Activated gamma-delta T cell (primary cell): ENCODE measurements at places on chromosomes 7 and 10.

DNA sequence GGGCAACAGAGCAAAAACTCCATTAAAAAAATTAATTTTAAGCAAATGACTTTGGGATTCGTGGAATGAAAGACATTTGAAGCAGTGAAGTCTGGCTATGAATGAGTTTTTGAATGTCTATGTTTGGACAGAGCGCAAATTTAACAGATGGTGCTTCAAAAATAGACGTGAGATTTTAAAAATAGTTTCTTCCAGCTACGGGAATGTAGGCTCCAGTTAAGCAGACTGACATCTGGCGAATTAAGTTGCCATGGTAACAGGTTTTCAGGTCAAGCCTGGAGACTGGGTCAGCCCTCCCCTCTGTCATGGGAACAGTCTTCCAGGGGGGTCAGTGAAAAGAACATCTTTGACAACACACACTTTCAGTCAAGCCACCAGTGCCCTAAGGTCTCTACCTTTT lies 62.0 kb downstream of the MYOF start:
- DNase-seq, result no peak

- DNase-seq, result no peak
Observed at GRCh38 chr10:31866118-31866670, 62.4 kb downstream of the ARHGAP12 start.

- DNase-seq, result no peak
Observed at GRCh38 chr10:74032900-74033655, 35.2 kb downstream of the VCL start.

DNA sequence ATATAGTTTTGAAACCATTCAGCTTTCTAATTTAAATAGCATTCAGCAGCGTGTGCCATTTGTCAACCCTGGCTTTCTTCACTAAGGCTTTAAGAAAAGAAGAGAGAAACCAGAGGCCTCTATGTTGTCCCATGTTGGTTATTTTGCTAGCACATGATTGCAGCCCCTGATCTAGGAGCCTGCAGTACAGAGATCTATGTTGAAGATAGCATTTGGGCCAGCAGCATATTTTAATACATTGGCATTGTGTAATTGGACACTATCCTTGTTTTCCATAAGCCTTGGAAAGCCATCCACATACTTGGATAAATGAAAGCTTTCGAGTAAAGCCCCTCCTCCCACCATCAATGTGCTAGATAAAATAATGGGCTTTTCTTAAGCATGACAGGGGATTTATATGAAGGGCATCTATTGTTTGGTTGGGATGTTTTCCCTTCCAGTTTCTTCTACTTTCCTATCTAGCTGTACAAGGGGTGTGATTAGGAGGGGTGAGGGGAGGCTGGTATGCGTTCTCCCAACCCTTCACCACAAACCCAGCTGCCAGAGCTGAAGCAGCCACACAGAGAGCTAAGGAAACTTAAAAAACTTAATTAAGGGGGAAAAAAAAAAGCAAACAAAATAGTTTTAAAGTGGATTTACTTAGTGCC lies 23.1 kb upstream of the SDHAF3 start:
- no peak for DNase-seq

DNA sequence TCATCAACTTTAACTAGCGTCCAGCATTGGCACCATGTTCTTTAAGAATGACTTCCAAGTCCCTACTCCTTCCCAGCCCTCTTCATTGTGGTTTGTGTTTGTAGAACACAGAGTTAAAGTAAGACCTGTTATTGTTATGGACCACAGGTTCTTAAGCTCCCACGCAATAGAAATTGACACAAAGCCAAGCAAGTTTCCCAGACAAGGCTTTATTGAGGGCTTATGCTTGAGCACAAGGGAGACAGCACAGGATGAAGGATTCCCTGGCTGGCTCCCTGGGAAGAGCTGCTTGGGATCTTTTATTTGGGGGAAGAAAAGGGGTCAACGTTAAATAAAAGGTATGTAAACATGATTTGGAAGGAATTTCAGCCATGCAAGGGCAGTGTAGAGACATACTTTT lies 44.3 kb upstream of the PRKCQ start:
- DNase-seq, result no peak

DNA sequence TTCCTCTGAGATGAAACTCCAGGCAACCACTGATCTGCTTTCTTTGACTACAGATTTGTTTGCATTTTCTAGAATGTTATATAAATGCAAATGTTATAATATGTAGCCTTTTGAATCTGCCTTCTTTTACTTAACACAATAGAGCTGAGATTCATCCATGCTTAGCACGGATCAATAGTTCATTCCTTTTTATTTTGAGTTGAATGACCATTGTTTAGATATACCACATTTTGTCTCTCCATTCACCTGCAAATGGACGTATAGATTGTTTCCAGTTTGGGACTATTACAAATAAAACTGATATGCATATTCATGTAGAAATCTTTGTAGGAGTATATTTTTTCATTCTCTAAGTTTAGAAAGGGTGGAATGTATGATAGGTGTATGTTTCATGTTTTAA lies 57.7 kb downstream of the VPS41 start:
- DNase-seq, result no peak

- no peak for DNase-seq
Observed at GRCh38 chr10:14571866-14572507, 202.7 kb downstream of the FAM107B start.

GRCh38 chr7:150620617-150621371 lies 11.4 kb downstream of the GIMAP6 start:
- no peak for DNase-seq

- DNase-seq, result no peak
Observed at GRCh38 chr7:158536871-158537515, 50.6 kb downstream of the PTPRN2 start.

DNA sequence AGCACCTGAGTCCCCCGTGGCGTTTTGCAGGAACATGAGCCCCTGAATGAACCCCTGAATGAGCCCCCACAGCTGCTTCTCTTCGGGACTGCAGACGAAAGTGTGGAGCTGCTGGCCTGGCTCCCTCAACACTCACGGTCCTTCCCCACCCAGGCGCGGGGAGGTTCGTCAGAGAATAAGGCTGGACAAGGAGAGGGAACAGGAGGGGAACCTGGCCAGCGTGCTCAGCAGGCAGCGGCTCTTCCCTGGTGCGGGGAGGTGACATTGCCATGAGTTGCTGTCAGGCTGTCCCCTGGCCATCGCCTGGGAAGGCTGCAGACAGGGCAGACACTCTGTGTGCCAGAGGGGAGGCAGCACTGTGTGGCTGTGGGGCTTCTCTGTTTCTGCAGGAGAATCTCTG lies 80.9 kb upstream of the SHH start:
- DNase-seq, result no peak

- no peak for DNase-seq
Observed at GRCh38 chr7:14626076-14626475, 276.5 kb downstream of the DGKB start.

GRCh38 chr10:34229917-34230316 lies 585.2 kb downstream of the PARD3 start:
- no peak for DNase-seq

- no peak for DNase-seq
Observed at GRCh38 chr7:79529214-79529880, 75.9 kb upstream of the MAGI2 start.

DNA sequence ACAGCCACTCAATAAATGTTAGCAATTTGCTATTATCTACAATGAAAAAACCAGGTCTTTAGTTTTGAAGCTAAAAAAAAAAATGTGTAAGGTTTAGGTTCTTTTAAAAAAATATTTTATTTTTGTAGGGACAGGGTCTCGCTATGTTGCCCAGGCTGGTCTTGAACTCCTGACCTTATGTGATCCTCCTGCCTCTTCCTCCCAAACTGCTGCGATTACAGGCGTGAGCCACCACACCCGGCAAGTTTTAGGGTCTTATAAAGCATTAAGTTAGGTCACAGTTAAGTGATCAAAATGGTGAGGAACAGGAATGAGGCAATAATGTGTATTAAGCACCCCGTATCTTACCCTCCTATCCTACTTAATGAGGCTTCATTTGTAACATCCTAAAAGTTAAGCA lies 774 bp downstream of the SEM1 start:
- no peak for DNase-seq

DNA sequence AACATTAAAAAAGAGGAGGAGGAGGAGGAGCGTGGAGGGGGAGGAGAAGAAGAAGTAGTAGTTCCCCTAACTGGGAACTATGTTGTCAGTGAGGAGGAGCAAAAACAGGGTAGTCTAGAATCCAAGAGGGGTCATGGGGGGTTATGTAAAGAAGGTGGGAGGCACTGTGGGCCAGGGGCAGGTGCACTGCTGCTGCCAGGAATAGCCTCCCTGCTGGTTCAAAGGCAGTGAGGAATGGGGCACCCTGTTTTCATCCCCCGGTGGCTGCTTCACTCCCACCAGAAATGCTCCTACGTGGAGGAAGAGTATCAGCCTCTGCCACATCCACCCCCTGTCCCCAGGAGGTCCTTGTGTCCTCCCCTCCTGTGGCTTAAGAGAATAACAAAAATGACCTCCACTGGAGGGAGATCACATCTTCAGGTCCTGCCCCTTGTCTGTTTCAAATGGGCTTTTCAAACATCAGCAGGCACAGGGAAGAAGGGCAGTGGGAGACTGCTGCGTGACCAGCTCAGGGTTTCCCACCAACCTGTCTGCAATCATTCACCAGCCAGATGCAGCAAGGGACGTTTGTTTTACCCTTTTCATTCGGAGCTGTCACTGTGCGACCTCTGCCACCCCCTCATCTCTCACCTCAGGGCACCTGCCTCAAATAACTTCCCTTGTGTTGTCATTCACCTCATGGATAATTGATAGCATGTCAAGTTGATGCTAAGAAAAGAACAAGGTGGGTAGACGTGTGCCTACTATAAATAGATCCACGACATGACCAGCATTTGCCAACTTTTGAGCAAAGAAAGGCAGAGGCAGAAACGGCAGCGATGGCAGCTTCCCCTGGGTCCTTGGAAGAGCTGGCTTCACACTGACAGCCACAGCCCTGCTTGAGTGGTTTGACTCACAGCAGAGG lies 92.6 kb downstream of the DGKI start:
- no peak for DNase-seq

DNA sequence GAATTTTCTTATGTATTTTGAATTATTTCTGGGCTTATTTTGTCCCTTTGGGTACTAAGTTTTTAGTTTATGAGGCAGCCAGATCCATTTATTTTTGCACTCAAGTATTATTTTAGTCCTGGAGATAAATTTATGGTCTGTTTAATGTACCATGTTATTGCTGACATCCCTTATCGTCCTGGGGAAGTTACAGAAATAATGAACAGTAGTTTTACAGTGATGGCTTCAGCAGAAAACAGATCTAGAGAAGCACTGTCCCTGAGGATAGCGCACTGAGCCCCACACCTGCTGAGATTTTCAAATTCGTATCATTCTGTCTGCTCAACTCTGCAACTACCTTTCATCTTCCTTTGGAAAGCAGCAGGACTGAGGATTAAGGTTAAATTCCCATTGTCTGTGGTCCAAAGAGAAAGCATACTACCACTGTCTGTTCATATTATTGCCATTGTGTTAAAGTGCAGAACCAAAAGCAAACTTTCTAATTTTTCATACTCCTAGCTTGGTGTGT lies 168.3 kb downstream of the SNX13 start:
- no peak for DNase-seq

GRCh38 chr10:102645388-102645740 lies 1.1 kb downstream of the TRIM8 start:
- DNase-seq, result no peak

GRCh38 chr10:24900888-24901685 lies 51.3 kb downstream of the PRTFDC1 start:
- DNase-seq, result no peak

DNA sequence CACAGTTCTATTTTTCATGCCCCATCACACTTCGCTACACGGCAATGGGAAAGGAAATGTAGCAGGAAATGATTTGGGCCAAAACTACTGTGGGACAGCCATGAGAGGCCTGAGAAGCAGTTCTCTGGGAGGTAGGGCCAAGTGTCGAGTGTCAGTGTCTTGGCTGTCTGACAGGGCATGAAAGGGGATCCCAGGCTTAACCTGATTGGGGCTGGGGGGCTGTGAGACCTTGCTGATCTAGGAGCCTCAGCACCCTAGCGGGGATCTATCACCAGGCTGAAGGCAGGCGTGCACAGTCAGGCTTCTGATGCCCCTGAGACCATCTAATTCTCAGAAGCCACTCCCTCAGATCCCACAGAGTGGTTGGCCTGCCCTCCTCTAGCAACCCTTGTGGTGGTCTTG lies 58.2 kb upstream of the SLC25A13 start:
- no peak for DNase-seq

GRCh38 chr7:100681491-100682227 lies 8.1 kb downstream of the GNB2 start:
- no peak for DNase-seq

DNA sequence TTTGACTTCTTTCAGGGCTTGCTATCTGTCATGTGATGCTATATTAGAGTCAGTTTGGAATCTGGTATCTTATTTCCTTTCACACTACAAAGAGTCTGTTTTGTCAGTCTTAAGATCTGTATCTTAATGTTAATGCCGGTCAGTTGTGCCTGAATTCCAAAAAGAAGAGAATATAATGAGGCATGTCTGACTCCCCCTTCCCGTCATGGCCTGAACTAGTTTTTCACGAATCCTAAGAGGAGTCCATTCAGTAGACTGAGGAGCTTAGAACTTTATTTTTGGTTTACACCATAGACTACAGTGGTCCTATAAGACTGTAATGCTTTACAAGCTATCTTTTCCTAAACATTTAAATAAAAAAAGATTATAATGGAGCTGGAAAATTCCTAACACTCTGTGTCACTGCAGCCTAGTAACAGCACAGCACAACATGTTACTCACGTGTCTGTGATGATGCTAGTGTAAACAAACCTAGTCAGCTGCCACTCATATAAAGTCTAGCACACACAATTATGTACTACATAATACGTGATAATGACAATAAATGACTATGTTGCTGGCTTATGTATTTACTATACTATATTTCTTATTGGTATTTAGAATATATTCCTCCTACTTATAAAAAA lies 50.6 kb downstream of the VPS41 start:
- no peak for DNase-seq

DNA sequence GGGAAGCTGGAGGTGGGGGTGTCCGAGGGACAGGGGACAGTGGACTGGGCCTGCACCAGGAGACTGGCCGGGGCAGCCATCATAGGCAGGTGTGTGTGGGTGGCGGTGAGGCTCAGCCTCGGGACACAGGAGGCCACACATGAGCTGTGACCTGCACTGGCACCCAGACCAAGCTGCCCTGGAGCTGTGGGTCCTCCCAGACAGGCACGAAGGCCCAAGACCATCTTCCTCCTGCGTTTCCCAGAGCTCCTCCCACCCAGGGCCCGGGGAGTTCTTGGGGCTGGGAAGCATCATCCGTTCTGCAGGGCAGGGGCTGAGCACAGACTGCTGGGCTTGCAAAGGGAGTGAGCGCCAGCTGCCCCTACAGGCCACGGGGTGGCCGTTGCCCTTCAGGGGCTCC lies 87.4 kb downstream of the PDGFA start:
- DNase-seq, result no peak

- DNase-seq, result no peak
Observed at GRCh38 chr7:130909161-130909836, 175.3 kb upstream of the KLF14 start.

GRCh38 chr7:107180378-107180777 lies 11.6 kb downstream of the HBP1 start:
- DNase-seq, result no peak

DNA sequence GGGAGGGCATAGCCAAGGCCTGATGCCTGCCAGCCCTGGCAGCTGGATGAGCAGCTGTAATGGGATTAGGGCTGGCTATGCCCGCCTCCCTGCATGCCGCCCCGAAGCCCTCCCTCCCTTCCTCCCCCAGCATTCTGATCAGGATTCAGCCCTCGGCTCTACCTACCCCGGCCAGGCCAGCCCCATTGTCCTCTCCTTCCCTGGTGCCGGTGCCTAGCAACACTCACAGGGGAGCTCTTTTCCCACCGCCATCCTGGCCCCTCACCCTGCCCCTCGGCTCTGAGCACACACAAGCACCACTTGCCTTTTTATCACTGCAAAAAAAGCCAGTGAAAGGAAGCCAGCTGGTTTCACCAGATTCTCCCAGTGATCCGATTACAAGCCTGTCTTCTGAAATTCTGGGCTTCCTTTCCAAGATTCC lies 9.0 kb upstream of the ADCYAP1R1 start:
- no peak for DNase-seq
